Mammary epithelial cell (primary cell): ENCODE measurements at places on chromosomes 5 and 9. TPM values are rescaled to one million over a fixed set of nuclear protein-coding genes. Genes with fewer than 3 reads are reported as not detected.

Gene RLN2
- 0.73 TPM in 1 of 2 replicates, not detected in the other for total RNA-seq

Gene ZNF608
- 6.9 and 7.0 TPM in 2 replicates for total RNA-seq

Gene PCDHGB4
- 4.2 and 5.7 TPM in 2 replicates for total RNA-seq

Gene TAF11L8
- total RNA-seq: not detected

Gene SAXO1
- not detected in 2 replicates for total RNA-seq

Gene PLEKHG4B
- 0.09 and 0.19 TPM in 2 replicates for total RNA-seq

Gene SLC1A3
- total RNA-seq: 24.2 TPM

Gene DRD1
- total RNA-seq: not detected in 2 replicates

Gene ROPN1L
- total RNA-seq: 0.24 TPM in 1 of 2 replicates, not detected in the other

Gene SPINK5
- total RNA-seq: 0.19 and 0.40 TPM in 2 replicates

Gene ARRDC3
- total RNA-seq: 48.3 TPM

Gene NAA35
- 38.0 TPM for total RNA-seq
